ENCODE measurements at places on chromosomes 7 and 10.

GRCh38 chr10:116029826-116030225 lies 243.2 kb downstream of the GFRA1 start:
- no peak for DNase-seq

DNA sequence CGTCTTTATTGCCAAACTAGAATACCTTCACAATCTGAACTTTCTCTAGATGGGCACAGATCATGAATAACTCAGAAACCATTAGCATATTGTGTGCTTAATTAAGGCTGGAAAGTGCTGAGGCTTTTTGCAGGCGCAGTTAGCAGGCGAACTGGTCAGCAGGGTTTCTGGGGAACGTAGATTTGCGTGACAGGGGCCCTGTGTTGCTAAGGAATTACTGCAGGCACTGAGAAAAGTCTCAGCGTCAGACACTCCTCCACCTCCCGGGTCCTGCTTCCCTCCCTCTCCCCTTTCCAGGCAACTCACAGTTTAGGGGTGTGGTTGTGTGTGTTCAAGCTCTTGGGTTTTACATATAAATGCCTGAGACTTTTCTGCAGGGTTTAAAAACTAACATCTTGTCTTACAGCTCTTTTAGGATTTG lies 2.2 kb downstream of the MAP3K8 start:
- no peak for DNase-seq

DNA sequence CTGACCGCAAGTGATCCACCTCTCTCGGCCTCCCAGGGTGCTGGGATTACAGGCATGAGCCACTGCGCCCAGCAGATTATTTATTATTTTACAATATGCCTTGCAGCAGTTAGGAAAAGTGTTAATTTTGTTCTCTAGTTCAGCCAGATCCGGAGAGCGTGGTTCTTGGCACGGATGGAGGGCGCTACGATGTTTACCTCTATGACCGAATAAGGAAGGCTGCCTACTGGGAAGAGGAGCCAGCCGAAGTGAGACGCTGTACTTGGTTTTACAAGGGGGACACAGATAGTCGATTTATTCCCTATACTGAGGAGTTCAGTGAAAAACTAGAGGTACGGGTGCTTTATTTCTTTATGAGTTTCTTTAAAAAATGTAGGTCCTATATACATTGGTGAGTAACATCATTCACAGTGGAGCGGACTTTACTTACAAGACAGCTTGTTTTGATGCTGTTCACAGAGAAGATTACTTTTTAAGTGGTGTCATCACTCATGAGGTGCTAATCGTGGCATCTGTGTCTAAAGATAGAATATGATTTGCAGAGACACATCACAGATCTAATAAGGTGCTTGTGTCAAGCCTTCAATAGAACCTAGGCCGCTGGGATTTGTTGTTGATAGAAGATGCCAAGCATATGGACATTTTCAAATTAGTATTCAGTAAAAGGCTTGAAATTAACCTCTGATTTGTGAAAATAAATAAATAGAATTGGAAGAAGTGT lies 11.6 kb downstream of the SEC23IP start:
- no peak for DNase-seq

- DNase-seq: no peak
Measured at GRCh38 chr10:80528185-80528700, 9.5 kb upstream of the SH2D4B start.

GRCh38 chr10:28250782-28251181 lies 52.1 kb downstream of the MPP7 start:
- DNase-seq: peak; percentile 27

GRCh38 chr10:58651040-58651439 lies 138.4 kb downstream of the BICC1 start:
- peak; percentile 48 for DNase-seq

- no peak for DNase-seq
Measured at GRCh38 chr10:89374713-89375141, 3.1 kb upstream of the IFIT1B start.

DNA sequence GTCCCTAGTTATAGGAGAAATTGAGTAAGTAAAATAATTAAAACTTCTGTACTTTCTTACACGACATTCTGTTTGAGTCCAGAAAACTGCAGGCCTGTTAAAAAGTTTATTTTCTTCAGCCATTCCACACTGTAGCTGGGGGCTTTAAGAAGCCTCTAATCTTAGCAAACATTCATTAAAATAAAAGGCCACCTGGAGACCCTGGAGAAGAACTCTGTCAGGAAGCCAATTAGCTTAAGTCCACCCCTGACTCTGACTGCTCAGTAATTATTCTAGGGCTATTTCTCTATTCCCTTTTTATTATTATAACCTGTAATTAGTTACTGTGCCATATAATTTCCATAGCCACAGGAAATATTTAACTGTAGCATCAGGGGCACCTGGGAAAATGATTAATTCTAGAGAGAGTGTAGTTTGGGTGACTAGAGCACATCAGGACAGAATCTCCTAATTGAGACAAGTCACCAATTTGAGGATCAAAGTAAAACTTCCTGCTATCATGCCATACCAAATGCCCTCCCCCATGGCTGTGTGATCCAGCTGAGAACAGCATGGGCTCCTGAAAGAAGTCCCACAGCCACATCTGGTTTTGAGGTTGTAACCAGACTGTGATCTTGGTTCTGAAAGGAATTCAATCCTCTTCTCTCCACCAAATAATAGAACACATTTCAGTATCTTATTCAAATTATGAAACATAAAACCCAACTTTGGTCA lies 1302.3 kb downstream of the XPNPEP1 start:
- no peak for DNase-seq

DNA sequence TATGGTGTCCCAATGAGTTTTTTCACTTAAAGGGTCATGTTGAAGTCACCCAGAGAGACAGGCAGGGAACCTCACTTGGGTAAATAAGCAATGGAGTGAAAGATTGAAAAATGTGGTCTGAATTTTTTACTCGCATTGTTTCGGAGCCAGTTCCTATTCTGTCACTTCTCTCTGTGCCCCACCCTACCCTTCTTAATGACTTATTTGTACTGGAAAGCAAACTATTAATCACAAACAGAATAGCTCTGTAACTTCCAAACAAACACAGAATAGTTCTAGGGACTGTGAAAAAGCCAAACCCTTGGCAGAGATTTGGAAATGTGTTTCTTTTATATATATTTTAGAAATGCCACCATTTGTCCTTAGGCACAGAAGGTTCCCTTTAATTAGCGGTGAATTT lies 76.0 kb downstream of the LRMDA start:
- no peak for DNase-seq

DNA sequence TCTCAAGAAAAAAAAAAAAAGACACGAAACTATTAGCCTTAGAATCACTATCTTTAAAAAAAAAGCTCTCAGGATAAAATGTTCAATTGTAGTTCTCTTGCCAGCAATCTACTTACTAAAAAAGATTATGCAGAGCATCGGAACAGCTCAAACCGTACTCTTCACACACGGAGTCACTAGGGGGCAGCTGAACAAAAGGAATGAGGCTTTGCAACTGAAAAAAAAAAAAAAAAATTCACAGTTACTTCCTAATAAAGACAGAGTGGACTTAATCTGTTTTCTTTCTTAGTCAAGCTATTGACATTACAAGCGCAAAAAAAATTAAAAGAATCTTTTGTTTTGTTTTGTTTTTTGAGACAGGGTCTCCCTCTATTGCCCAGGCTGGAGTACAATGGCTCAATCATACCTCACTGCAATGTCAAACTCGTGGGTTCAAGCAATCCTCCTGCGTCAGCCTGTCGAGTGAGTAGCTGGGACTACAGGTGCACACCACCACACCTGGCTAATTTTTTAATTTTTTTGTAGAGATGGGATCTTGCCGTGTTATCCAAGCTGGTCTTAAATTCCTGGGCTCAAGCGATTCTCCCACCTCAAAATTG lies 11.5 kb downstream of the PMS2 start:
- DNase-seq: peak; percentile 63

GRCh38 chr10:72850861-72851260 lies 42.7 kb upstream of the OIT3 start:
- no peak for DNase-seq

GRCh38 chr7:40673285-40673684 lies 538.5 kb downstream of the SUGCT start:
- DNase-seq: no peak

DNA sequence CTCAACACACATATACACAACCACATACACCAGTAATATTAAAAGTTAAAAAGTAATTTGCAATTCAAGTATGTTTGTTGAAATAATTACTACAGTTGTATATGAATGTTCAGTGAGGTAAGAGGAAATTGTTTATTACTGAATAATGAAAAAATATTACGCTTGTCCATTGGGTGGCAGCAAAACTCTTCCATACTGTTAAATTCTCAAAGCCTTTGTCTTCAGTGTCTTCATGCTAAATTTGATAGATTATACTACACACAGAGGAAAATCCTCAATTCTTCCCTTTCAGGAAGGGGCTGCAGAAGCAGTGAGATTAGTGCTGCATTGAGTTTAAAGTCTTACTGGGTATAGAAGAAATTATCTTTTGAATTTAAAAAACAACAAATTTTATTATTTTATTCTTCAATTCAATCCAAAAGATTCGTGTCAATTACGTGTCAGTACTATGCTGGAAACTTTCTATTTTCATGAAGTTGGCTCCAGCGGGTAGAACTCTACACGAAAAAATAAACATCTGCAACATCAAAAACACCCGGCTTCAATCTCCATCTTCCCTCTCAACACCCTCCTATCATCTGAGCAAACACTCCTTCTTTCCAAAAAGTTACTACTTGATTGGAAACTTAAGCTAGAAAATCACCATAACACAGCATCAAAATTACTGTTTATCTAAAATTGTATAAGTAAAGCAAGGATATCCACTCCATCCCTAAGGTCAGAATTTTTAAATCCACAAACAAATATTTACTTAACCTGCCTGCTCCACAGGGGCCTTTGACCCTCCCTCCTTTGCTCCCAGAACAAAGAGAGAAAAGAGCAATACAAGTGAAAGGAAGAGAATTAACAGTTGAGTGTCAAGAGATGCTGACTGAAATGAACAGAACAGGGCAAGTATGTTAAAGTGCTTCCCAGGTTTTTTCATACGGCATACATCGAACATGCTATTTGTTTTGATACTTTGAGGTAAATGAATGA lies 37.0 kb upstream of the TES start:
- peak; percentile 63 for DNase-seq

- DNase-seq: peak; percentile 37
Measured at GRCh38 chr7:133434246-133434865, 181.5 kb downstream of the EXOC4 start.

DNA sequence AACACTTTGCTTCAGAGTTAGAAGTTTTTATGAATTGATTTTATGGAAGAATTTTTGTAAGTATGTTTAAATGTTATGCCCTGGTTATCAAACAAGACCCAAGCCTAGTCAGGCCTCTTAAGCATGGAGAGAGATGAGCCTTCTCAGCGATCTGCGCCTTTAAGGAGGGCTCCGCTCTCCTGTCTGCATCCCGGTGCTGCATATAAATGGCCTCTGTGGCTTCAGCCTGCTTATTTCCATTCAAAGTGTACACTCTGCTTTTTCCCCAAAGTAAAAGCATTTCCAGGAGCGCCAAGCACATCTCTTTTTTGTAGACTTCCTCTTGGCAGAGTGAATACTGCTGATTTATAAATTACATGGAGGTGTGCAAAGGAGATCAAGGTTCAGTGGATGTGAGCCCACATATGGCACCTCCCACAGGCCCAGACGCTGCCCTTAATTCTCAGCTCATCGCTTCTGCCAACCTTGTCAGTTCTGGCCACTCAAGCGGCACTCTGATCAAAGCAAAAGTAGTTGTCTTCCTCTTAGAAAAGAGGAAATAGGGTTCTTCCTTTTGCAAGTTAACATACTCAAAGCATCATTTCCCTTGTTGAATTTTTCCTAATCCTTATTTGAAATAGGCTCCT lies 70.0 kb upstream of the SFMBT2 start:
- no peak for DNase-seq

DNA sequence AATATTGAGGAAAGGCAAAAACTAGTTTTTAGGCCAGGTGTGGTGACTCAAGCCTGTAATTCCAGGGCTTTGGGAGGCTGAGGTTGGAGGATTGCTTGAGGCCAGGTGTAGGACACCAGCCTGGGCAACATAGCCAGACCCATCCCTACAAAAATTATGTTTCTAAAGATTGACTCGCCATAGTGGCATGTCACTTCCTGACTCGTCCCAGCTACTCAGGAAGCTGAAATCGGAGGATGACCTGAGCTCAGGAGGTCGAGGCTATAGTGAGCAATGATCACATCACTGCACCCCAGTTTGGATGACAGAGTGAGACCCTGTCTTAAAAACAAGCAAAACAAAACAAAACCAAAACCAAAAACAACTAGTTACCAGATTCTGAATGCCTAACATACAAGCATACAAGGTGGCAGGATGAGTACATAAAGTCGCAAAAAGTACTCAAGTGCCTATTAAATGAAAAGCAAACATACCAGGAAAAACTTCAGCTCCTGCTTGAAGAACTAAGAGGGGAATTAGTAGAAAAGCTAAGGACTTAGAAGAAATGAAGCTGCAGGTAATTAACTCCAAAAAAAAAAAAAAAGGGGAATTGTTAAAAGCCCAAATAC lies 14.1 kb downstream of the ZNF398 start:
- no peak for DNase-seq

GRCh38 chr10:33886299-33886698 lies 551.8 kb upstream of the NRP1 start:
- DNase-seq: no peak

- no peak for DNase-seq
Measured at GRCh38 chr7:70762696-70763095, 369.2 kb upstream of the GALNT17 start.

DNA sequence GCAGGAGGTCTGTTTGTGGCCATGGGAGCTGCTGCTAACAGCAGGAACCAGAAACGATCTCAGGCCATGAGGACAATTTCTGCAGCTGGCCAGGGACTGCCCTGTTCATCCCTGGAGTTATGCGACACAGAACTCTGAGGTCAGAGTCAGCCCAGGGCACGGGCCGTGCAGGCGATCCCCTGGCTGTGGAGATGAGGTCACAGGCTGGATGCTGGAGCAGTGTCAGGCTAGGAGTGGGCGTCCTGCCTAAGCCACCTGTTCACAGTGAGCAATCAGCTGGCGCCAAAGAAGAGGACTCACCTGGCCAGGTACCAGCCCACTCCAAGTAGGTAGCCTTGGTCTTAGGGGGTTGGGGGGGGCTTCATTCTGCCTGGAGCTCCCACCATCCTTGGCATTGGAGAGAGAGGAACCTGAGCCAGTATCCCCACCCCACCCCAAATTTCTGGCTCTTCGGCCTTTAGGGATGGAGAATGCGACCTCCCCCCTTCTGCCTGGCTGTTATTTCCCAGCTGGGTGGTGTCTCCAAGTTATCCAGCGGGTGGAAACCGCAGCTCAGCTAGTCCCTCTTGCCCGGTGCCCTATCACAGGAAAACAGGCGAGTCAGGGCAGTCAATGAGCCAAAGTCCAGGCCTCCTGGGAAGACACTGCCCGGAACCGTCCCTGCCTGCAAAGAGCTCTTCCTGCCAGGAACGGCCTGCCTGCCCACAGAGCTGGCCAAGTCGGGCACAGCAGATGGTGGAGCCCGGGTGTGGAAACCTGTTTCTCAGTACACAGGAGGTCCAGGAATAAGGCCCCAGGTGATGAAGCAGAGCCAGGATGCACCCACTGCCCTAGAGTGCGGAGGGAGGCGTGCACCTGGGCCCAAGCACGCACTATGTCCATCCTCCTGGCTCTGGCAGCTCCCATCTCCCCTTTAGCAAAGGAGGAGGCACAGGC lies 1.8 kb upstream of the TTYH3 start:
- no peak for DNase-seq

GRCh38 chr7:107643407-107643806 lies 17.2 kb upstream of the SLC26A4 start:
- no peak for DNase-seq
